ENCODE measurements at places on chromosomes 4 and X. TPM values are rescaled to one million over a fixed set of nuclear protein-coding genes. Genes with fewer than 3 reads are reported as not detected.
A peak's percentile ranks its signal among the peaks of the same experiment; 100 is the strongest.

REELD1 gene
- polyA plus RNA-seq = 0.44 TPM

CFAP299 gene
- polyA plus RNA-seq = not detected

CRMP1 gene
- 12.5 TPM for polyA plus RNA-seq

TGIF2LX gene
- not detected for polyA plus RNA-seq

LRP2BP gene
- polyA plus RNA-seq = 0.30 TPM

PRRG3 gene
- 0.36 TPM for polyA plus RNA-seq

RBM46 gene
- not detected for polyA plus RNA-seq

WFS1 gene
- polyA plus RNA-seq = 36.1 TPM

GRCh38 chr4:6687947-6688878 lies 5.5 kb upstream of the S100P start:
- peak; percentile 70 for DNase-seq

- no peak for DNase-seq
These were observed 387.5 kb downstream of the GRIA2 start for GRCh38 chr4:157607996-157608395.

DNA sequence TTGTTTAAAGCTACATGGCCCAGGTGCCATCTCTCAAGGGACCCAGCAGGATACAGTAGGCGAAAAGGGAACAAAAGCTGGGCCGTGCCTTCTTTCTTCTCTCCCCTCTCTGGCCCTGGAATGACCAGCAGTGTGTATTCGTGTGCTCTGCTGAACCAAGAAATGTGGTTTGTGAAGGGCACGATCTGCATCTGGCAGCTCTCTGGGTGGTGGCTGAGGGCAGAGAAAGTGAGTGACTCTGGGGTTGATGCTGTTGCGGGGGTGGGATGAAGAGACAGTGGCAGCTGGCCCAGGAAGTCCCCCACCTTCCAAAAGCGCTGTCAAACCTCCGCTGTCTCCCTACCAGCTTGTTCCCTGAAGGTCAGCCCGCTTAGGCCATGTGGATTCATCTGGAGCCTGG lies 88.3 kb downstream of the CLDN34 start:
- no peak for DNase-seq

- no peak for DNase-seq
These were observed 175.2 kb downstream of the DCLK2 start for GRCh38 chr4:150253416-150253815.

- DNase-seq = no peak
These were observed 143.5 kb downstream of the MGST2 start for GRCh38 chr4:139808808-139809756.

DNA sequence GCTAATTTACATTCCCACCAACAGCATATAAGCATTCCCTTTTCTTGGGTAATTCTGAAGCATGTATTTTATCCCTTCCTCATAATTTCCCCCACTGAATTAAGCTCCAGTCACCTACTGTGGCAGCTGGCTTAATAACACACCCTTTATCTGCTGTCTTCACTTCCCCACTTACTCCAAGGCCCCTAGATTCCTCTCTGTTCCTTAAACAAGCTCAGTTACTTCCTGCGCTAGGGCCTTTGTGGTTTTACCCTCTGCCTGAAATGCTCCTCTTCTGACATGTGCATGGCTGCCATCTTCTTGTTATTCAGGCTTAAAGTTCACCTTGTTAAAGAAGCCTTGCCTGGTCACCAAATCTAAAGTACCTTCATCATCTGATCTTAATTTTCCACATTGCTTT lies 47.2 kb upstream of the RPS6KA3 start:
- DNase-seq = no peak

GRCh38 chrX:9611436-9612145 lies 146.7 kb downstream of the TBL1X start:
- no peak for DNase-seq

DNA sequence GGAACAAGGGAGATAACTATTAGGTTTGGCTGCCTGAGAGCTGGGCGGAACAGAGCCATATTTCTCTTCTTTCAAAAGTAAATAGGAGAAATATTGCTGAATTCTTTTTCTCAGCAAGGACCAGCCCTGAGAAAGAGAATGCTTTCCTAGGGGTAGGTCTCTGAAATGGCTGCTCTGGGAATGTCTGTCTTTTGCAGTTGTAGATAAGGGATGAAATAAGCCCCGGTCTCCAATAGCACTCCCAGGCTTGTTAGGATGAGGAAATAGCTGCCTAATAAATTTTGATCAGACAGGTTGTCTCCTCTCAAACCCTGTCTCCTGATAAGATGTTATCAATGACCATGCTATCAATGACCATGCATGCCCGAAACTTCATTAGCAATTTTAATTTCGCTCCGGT lies 207.8 kb upstream of the KIT start:
- no peak for DNase-seq
